COR-L47 (cell line): ENCODE measurements at places on chromosomes 13 and 19.

DNA sequence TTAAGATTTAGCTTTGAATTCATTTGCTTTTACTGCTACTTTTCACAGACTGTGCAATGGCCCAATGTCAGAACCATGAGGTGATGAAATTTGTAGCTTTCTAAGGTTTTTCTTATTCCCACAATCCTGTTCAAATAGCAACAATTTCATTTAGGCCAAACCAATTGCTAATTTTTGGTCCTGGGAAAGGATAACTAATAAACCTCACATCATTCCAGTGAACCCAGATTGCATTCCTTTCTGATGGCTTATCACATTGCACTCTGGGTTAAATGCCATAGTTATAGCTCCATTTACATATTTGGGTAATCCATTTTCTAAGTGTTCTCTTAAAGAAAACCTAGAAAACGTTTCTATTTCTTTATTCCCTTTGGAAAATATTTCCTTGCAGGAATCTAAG lies 22.9 kb upstream of the POMP start:
- no peak for DNase-seq

DNA sequence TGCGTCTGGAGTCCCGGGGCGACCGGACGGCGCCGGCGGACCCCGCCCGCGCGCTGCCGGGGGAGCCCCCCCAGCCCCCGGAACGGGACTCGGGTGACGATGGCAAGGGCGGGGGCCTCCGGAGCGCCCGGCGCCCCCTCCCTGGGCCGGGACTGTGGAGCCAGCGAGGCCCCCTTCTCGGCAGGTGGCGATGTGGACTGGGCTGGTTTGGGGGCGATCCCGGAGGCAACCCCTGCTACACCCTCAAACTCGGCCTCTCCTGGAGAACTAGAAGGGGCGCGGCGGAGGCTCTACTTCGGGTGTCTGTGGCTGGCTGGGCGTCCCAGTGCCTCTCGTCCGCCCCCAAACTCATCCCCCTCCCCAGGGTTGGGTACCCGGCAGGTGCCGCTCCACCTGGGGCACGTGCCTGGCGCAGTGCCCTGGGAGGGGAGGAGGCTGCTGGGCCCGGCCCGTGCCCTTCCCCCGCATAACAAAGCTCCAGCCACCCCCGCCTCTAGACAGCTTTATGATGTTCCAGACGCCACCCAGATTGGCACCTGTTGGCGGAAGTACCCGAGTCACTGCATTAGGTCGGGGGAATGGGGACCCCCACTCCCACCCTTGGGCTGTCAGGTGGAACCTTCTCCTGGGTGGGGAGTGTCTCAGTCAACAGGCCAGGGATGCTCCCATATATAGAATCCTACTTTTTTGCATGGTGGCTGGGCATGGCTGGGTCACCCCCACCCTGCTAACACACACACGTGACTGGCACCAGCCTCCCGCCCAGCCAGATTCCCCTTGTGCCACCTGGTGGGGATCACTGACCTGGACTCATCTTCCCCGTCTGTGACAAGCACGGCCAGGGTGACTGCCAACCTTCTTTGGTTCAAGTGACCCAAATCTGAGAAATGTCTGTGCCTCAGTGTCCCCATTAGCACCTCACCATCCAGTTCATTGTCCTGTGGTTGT lies 722 bp downstream of the PKN1 start:
- DNase-seq: peak; percentile 81

GRCh38 chr13:28485996-28486543 lies 8.9 kb downstream of the FLT1 start:
- DNase-seq: no peak

DNA sequence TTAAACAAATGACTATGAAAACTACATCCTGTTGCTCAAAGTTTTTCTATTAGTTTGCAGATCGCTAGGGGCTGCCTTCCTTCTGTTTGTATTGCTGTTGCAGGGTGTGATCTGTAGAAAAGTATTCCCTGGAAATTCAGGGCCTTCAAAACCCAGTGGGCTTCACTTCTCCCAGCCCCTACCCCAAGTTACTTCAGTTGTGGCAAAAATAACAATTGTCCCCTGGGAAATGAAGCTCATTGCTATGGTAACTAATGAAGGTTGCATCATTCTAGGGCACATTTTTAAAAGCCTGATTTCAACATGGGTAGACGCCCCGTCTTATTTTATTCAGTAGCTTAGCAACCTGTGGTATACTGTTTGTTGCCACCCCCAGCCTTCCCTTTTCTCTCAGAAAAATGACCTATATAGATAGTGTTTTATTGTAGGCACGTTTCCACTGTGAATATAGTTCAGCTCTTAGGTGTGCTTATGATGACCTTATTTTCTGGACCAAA lies 60.9 kb downstream of the WDFY2 start:
- no peak for DNase-seq

DNA sequence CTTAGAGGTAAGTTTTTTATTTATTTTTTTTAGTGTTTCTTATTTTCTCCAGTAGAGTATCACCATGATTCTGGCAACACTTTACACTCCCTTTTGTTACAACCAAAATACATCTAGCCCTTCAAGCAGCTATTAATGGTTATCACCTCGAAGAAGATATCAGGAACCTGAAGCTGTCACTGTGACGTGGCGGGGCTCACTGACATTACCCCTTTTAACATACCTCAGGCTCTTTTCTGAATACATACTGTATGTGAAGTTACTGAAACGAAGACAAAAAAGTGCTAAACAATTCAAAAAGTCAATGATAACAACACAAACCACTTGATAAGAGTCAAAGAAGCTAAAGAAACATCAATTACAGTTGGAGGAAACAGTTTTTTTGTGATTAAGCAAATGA lies 1218.7 kb downstream of the EFNB2 start:
- DNase-seq: no peak

- no peak for DNase-seq
These were observed 6.0 kb upstream of the ATG4D start for GRCh38 chr19:10537668-10538067.

DNA sequence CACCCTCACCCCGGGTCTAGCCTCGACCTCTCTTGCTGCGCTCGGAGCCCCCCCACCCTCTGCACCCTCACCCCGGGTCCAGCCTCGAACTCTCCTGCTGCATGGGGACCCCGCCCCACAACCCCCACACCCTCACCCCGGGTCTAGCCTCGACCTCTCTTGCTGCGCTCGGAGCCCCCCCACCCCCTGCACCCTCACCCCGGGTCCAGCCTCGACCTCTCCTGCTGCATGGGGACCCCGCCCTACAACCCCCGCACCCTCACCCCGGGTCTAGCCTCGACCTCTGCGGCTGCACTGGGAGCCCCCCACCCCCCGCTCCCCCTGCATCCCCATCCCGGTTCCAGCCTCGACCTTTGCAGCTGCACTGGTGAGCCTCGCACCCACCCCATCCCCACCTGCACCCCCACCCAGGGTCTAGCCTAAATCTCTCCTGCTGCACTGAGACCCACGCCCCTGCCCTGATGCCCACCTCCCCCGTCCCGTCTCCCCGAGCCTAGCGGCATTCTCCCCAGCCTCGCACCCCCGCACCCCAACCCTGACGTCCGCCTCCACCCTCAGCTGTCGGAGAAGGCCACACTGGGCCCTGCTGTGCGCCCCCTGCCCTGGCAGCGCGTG lies 1.8 kb downstream of the CFD start:
- DNase-seq: no peak

DNA sequence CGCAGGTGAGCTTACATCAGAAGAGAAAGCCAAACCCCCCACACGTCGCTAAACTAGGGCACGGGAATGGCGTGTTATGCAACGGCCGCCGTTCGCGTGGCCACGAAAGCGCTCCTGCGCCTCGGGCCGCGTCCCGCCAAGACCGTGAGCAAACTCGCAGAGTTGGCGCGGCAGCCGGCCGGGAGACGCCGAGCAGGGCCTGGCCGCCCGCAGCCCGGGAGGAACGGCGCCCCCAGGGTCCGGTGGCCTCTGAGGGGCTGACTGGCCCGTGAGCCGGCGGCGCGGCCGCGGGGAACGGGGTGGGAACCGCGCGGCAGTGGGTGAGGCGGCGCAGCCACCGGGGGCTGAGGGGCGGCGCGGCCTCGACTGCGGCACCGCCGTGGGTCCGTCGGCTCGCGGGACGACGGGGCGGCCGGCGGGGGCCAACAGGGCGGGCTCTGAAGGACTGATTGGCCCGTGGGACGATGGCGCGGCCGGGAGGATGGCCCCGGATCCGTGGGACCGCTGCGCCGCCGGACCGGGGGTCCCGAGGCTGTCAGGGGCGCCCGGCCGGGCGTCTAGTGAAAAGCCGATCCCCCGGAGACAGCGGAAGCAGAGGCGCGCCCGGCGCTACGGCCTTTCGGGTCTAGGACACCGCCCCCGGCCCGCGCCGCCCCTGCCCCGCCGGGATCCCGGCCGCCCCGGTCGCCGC lies 903 bp downstream of the LATS2 start:
- no peak for DNase-seq

DNA sequence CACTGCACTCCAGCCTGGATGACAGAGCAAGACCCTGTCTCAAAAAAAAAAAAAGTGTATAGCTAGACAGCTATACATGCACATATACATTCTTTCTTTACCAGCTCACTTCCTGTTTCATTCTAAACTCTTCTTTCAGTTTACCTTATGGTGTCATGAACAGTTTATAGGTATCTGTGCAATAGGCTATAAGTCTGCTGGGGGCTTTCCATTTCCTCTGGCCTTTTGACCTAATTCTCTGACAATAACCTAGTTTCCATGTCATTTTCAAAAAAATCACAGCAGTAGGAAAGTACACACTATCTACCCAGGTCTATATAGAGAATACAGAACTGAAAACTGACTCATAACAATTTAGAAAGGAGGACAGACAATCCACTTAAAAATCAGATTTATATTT lies 24.4 kb upstream of the URAD start:
- DNase-seq: no peak

- DNase-seq: peak; percentile 46
These were observed 10.8 kb upstream of the PDCD5 start for GRCh38 chr19:32570081-32570785.

DNA sequence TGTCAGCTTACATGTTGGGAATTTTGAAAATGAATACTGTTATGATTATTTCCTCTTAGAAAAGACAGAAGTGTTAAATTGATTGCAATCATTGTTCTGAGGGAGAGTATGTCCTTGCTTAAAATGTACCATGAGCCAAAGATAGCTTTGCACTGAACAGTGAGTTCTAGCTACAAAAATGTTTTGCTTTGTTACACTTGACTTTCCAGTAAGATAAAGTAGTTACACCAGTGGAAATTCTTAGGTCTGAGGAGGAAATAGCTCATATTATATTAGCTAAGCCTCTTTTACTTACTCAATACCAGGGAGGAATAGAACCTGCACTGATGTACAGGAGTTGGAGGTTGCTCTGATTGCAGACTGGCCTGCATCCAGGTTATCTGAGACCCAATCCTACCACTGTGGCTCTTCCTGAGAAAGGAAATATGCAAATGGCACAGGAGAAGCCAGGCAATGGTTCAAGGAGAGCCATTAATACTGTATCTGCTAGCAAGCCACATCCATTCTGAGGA lies 53.0 kb upstream of the FBXL3 start:
- no peak for DNase-seq

DNA sequence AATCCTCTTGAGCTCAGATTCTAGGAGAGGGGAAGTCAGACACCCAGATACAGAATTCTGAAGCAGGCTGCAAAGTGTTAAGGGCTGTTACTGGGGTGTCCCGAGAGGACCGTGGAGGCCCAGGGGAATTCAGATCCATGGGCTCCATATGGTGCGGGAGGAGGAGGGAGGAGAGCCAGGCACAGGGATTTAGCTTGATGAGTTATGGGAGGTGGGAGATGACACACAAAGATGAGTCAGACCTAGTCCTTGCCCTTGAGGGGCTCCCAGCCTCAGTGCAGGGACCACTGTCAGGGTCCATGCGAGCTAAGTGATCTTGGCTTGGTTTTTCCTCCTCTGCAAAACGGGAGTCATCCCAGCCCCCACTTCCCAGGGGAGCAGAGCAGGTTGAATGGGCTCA lies 14.4 kb upstream of the GIPR start:
- no peak for DNase-seq

GRCh38 chr13:46648166-46648607 lies 95.2 kb downstream of the LRCH1 start:
- DNase-seq: no peak

GRCh38 chr19:19548915-19549759 lies 11.1 kb downstream of the CILP2 start:
- no peak for DNase-seq

GRCh38 chr19:30044273-30045248 lies 102.5 kb downstream of the URI1 start:
- no peak for DNase-seq

DNA sequence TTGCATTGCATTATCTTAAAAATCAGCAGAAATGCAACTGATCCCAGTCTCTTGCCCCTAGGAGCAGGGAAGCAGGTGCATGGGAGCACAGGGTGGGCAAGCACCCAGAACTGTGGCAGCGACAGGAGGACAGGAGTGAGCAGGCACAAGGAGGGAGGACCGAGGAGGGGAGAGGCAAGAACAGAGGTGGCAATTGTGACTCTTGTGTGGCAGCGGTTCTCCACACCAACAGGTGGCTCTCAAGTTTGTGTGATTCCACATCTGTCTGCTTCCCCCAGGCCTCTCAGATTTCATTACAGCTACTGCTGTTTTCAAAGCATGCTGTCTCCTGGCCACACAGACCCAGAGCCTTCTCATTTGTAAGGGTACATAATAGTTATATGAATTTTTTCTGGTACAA lies 108.5 kb downstream of the STK24 start:
- no peak for DNase-seq

DNA sequence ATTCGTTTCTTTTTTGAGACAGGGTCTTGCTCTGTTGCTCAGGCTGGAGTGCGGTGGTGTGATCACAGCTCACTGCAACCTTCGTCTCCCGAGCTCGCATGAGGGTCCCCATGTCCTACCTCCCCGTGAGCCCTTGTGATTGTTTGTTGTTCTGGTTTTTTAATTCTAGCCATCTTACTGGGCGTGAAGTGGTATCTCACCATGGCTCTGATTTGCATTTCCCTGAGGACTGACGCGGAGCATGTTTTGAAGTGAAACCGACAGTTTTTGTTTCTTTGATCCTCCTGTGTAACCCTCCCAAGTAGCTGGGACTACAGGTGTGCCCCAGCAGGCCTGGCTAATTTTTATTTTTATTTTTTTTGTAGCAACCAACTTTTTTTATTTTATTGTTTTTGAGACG lies 21.7 kb downstream of the GNG7 start:
- DNase-seq: no peak

DNA sequence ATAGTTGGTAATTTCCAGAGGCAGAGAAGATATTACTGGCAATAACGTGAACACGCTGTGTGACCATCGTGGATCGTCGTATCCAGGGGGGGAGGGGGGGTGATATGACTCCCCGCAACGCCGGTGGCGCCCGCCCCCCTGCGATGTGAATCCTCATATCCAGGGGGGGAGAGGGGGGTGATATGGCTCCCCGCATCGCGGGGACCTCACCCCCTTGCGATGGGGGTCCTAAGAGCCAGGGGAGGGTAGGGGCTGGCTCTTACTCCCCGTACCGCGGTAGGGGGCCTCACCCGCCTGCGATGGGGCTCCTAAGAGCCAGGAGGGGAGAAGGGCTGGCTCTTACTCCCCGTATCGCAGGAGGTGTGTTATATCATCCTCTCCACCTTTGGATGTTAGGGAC lies 31.3 kb upstream of the RGCC start:
- DNase-seq: no peak

DNA sequence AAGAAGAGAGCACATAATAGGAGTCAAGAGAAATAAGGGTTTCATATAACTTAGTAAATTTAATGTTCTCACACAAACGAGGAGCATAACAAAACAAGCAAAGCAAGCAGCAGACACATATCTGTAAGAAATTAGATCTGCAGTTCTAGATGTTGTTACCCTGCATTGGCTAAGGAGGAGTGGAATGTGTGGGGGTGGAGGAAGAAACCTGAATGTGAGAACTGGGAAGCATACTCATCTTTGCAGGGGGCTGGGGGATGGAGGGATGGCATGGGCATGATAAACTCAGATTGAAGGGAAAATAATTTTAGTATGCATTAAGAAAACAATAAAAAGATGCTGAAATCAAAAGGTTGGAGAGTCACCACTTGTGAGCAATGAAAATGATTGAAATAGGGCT lies 255.0 kb downstream of the LIG4 start:
- no peak for DNase-seq
